SHP77 (cell line): ENCODE measurements at places on chromosomes 2 and 18.

- no peak for DNase-seq
Measured at GRCh38 chr2:54773838-54774237, 50.4 kb downstream of the EML6 start.

DNA sequence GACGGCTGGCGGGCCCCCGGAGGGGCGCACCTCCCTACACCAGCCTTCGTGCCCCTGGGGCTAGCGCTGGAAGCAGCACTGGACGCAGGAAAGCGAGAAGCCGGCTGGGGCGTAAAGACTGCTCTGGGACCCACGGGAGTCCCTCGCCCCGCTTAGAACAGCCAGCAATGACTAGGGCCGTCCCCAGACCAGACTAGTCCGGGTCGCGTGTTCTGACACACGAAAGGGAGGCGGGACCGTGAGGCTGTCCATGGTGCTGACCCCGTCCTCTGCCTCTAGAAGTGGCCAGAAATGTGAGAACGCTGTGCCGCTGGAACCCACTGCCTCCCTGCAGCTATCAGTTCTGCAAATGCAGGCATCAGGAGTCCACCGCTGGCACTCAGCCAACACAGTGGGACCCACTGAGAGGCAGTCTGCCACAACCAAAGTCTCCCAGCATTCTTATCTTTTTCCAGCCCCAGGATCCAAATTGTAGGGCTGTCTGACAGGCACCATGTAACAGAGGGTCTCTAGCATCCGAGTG, at the start of gene UCN:
UCN (minus strand) TSS at position 87 of the 523 bp plus-strand sequence. CDS start 550 bp downstream, outside the sequence.
- DNase-seq: no peak

DNA sequence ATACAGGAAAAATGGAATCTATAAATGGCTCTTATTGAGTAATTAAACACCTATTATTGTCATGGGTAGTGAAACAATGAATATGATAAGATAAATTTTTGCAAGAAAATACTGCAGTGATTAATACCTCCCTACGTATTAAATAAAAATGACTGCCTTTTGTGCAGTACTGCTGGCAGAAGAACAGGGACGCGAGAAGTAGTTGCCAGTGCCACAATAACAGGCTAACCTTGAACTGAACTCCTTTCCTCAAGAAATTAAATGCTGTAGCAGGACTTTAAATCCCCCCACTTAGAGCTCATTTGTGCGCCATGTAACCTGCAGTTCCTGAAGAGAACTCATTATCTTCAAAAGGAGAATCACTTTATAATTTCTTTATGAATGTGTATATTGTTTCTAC, 24.6 kb downstream of the FIGN start:
- DNase-seq: no peak

GRCh38 chr18:3903337-3903736, 453.4 kb downstream of the TGIF1 start:
- DNase-seq: no peak

DNA sequence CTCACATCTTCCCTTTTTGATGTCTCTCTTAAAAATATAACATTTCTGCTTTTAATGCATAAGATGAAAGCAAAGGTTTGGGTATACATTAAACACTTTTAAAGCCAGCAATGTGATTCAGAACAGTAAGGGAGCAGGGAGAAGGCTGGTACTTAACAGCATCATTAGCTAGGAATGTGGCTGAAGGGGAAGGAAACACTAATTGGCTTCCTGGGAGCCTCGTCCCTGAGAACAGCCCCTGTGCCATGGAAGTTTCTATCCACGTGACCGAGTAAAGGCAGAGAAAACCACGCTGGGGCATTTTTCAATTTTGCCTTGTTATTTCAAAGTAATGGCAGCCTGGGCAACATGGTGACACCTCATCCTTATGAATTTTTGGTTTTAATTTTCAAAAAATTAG, 109.2 kb upstream of the GPC1 start:
- DNase-seq: no peak

- DNase-seq: no peak
Measured at GRCh38 chr18:32717126-32717525, 55.7 kb downstream of the KLHL14 start.

DNA sequence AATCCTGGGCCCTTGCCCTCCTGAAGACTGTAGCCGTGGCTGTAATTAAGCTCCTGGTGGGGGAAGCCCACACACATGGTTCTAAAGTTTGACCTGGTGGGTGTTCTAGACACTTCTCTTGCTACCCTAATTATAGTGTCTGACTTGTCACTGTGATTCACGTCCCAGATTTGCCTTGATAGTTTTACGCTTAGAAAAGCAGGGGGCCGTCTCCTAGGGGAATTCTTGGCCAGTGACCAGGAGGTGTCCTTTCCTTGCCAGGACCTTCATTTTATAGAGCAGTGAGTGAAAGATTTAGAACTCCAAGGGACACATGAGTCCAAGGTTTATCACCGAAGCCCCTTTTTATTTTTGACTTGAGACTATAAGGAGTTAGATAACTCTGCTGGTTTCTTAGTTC, 9.0 kb downstream of the TMEM214 start:
- no peak for DNase-seq

DNA sequence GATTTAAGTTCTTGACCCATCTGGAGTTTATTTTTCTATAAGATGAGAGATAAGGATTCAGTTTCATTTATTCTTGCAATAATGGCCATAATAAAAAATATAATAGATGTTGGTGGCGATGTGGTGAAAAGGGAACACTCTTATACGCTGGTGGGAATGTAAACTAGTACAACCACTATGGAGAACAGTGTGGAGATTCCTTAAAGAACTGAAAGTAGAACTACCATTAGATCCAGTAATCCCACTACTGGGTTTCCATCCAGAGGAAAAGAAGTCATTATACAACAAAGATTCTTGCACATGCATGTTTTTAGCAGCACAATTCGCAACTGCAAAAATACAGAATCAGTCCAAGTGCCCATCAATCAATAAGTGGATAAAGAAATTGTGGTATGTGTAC, 1040.5 kb upstream of the GYPC start:
- DNase-seq: no peak
